ENCODE measurements at places on chromosomes 3 and 15.

GRCh38 chr3:152356870-152357276, 88.1 kb downstream of the MBNL1 start:
- DNase-seq, result no peak

- no peak for DNase-seq
Observed at GRCh38 chr3:128598884-128599664, 51.5 kb downstream of the RPN1 start.

- no peak for DNase-seq
Observed at GRCh38 chr3:161576714-161577510, 80.3 kb downstream of the OTOL1 start.

DNA sequence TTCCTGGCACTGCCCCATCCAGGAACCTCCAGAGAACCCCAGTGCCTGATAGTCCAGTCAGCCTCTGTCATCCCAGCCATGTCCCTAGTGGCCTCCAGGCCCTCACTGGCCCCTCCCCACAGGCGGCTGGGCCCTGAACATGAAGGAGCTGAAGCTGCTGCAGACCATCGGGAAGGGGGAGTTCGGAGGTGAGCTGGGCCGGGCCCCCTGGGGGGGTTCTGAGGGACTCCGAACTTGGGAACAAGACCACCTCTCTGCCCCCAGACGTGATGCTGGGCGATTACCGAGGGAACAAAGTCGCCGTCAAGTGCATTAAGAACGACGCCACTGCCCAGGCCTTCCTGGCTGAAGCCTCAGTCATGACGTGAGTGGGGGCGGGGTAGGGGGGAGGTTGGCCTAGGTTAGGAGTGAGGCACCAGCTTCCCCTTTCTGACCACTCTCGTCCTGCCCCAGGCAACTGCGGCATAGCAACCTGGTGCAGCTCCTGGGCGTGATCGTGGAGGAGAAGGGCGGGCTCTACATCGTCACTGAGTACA, 12.0 kb upstream of the LMAN1L start:
- no peak for DNase-seq

DNA sequence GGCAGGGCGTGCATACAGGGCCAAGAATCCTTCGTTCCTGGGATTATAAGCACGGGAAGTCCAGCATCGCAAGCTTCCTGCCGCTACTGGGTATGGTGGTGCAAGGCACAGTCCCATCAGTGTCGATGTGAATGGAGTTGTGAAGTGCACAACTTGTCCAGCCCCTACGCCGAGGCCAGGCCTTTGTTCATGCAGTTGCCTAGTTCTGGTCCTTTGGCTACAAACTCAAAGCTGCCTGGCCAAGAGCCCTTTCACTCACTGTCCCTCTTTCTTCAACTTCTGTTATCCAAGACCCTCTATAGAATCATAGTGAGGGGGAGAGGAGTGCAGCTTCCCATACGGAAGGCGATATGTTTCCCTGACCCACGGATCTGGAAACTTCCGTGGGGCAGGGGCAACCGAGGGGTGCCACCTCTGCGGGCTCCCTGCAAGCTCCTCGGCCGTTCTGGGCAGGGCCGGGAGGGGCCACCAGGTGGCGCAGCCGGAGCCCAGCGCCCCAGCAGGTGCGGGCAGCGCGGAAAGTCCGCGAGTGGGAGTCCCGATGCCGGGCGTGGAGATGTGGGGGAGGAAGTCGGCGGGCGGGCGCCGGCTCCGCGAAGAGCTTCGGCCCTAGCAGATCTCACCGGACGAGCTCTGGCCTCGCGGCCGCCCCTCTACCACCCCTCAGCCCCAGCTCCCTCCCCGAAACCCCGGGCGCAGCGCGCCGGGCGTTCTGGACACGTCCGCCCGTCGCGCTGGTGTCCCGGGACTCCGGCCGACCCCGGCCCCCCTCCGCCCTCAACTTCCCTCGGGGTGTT, 693 bp downstream of the RASGRP1 start:
- DNase-seq, result peak; percentile 84

DNA sequence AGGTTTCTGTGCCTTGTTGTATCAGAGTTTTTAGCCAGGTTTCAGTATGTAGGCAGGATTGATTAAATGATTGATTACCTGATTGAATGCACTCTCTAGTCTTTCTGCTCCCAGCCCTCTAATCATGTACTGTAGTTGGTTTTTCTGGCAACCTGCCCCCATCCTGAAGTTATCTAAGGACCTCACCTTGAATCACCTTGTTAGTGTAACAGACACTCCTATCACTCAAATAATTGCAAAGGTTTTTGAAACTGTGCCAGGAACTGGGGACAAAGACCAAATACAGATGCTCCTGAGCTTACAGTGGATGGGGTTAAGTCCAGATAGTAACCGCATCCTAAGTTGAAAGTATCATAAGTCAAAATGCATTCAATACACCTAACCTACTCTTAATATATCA, 141.5 kb upstream of the EIF1B start:
- no peak for DNase-seq

GRCh38 chr3:101122681-101123080, 129.5 kb upstream of the ABI3BP start:
- DNase-seq, result no peak

- DNase-seq, result no peak
Observed at GRCh38 chr15:80317389-80318182, 65.6 kb upstream of the CTXND1 start.

DNA sequence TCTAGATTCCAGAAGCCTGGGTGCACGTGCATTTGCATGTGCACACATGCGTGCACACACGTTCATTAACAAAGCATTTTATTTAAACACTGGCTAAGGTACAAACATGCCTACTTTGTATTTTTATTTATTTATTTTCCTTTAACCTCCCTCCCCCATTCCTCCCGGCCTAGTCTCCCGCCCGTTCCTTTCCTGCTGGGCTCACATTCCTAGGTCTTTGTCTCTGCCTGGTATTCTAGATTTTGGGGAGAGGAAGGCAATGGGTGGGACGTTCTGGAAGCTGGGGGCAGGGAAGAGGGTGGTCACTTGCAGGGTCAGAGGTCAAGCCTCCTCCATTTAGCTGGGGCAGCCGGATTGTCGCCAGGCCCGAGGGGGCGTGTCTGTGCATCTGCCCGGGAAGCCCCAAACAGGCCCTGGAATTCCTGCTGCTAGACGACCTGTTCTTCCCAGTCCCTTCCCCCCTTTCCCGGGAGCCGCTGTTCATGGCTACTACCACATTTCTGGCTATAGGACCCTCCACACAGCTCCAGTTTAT, 51.8 kb downstream of the TRIM71 start:
- DNase-seq, result no peak

- no peak for DNase-seq
Observed at GRCh38 chr3:128464702-128465101, 2.0 kb downstream of the DNAJB8 start.

DNA sequence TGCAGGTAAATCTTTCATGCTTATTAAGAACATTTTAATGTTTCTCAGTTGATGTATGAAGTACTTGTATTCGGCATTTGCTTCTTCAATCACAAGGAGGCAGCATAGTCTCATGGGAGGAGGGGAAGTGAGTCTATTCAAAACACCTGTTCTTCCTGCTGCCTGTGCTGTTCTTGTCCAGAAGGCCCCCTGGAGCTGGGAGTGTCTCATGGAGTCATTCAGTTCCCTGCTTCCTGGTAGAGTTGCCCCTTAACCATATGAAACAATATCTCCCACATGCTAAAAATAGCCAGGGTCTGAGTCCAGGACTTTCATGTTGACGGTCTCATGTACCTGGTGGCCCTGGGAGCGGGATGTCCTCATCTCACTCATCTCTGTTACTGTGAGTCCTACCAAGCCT, 15.5 kb upstream of the PPP1R2 start:
- peak; percentile 27 for DNase-seq

DNA sequence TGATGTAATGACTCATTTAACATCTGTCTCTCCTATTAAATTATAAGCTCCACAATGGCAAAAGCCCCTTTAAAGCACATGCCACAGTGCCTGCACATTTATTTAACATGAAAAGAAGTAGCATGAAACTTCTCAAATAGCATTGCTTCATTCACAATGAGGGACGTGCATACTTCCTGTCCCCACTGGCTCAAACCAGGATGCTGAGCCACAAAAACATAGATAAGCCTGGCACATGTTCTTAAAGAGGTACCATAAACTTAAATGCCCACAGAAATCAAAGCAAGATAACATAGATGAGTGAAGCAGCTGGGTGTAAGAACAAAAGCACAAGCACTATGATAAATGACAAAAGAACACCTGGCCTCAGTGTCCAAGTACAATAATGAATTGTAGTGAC, 3.8 kb downstream of the TP53BP1 start:
- no peak for DNase-seq

DNA sequence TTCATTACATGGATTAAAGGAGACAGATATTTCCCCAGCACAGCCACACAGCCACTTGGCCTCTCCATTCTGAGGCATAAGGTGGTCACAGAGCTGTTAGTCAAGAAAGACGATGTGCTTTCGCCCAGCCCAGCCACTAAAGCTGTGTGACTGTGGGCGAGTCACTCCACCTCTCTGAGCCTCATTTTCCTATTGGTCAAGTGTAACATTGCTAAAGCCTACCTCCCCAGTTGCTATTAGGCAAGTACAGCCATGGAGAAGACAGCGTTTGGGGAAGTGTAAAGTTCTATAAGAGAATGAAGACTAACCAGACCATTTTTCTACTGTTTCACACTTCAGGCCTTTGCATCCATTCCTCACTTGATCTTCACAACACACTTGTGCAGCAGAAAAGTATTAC, 24.1 kb downstream of the TMEM40 start:
- DNase-seq, result no peak

DNA sequence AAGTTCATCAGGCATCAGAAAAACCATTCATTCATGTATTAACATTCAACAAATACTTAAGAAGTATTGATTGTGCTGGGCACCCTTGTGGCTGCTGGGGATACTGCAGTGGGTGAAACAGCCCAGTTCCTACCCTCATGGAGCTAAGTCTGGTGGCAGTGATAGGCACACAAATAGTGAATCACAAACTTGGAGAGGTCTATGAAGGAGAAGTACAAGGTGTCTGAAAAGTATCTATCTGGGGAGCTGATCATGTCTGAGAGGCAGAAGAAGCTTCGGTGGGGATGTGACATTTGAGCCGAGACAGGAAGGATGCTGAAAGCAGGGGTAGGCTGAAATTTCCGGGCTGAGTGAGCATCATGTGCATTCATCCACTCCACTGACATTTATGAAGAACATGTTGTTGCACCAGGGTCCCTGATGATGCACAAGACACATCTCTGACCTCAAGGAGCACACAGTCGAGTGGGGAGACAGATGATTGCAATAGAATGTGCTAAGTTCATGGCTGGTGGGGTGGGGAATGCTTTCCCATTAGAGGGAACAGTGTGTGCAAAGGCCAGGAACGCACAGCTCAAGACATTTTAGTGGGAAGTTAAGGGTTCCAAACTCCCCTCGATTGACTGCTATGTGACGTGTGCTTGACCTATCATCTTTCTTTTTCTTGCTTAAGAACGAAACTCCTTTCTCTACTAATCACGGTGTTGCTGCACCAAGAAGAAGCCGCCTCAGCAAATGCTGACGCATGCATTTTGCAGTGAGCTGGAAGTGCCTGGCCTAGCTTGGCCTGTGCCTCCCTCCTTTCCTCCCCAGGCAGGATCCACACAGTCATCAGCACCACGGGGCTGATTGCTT, 309.1 kb upstream of the ICE2 start:
- peak; percentile 28 for DNase-seq

DNA sequence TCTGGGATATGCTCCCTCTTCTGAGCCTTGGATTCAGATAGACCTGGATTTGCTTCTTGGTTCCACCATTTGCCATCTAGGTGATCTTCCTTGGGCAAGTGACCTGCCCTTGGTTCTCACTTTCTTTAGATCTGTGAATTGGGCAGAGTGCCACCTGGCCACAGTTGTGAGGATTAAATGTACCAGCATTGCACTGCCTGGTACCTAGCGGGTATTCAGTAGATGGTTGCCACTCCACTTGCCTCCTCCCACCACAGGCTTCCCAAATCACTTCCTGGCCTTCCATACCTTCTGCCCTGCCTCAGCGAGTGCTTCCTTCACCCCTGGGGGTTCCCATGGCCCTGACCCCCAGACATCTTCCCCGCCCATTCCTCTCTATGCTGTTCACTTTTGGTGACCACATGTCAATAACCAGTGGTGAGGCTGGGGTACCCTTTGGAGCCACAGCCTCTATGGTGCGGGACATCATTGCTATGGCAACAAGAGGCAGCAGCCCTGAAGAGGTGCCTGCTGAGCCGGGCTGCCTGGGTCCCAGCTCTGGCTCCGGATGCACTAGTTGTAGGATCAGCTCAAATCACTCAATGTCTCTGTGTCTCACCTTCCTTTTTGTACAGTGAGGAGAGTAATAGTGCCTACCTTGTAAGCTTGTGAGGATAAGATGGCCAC, 40.5 kb downstream of the CMTM7 start:
- DNase-seq, result no peak

GRCh38 chr3:172262991-172263608, 185.2 kb downstream of the GHSR start:
- DNase-seq, result no peak

Data from germinal center (tissue), 1 donor.